Naive thymus-derived CD4-positive, alpha-beta T cell (primary cell): ENCODE measurements at places on chromosomes 7 and 10. TPM values are rescaled to one million over a fixed set of nuclear protein-coding genes. Genes with fewer than 3 reads are reported as not detected.

Gene GLI3
- total RNA-seq: not detected in 2 replicates

Gene ANXA8L1
- total RNA-seq: 0.13 and 0.29 TPM in 2 replicates

Gene VAX1
- total RNA-seq: not detected

Gene PDE1C
- 0.21 TPM for total RNA-seq

DNA sequence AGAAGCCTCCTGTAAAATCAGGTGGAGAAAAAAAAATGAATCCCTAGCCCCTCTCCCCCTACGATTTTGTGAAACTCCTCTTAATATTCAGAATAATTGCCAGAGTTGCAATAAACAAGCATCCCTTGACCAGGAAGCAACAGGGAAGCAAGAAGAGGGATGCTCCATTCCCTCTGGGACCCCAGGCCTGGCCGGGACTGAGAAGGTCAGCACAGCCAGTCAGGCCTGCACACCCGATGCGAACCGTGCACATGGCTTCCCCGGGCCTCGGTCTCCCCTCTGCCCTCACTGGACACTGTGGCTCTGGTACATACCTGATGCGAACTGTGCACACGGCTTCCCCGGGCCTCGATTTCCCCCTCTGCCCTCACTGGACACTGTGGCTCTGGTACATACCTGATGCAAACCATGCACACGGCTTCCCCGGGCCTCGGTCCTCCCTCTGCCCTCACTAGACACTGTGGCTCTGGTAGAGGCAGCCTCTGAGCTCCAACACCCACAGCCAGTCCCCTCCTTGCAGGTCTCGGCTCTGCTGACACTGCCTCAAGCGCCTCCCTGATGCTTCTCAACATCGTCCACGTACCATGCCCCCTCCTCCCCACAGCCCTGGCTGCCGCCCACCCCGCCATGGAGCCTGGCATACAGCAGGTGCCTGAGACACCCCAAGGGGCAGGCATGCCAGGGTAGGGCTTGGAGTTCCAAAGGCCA is 138.6 kb downstream of the DIP2C start:
- H3K4me1 ChIP-seq: no peaks in the 10 kb centered on the region
- no peak overlapping the region for H3K4me3 ChIP-seq
- H3K27me3 ChIP-seq: no peaks in the 10 kb centered on the region
- H3K36me3 ChIP-seq: no peaks in the 10 kb centered on the region

DNA sequence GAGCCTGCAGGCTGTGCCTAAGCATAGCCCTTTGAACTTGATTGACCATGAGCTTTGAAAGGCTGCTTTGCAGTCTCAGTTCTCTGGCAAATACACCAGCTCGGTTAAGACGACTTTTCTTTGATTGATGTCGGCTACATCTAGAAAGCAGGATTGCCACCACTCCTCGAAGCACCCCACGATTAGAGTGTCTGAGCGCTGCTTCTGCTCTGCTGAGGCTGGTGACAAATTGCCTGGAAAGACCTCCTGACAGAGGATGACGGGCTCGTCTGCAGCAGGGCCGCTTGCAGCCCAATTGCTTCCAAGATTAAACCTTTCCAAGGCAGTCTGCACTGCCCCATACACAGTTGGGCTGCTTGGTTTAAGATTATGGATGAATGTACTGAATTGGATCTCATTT is 182.0 kb downstream of the CUX1 start:
- no peak overlapping the region for H3K4me3 ChIP-seq
- DNase-seq: no peak
- no peaks in the 10 kb centered on the region for H3K27me3 ChIP-seq
- no peaks in the 10 kb centered on the region for H3K4me1 ChIP-seq

DNA sequence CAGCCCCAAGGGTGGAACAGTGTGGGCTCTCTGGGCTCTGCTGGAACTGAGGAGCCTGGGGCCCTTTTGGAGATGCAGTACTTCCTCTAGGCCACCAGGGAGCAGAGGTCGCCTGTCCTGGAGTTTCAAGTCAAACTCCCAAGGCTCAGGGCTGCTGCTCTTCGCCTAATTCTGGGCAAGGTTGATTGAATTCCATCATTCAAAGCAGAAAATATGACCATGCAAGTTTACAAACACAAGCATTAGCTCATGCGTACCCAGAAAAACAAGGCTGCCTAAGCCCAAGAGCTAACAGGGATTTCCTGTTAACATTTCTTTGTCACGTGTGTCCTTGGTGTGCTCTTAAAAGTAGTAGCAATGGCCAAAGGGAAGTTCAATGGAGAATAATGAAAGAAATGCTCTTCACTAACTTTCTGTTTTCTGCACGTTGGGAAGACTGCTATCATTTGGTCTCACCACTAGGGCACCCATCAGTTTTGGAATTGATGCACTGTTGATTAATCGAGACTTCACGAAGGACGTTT is 20.1 kb downstream of the LDB3 start:
- no peak overlapping the region for H3K27ac ChIP-seq
- no peaks in the 10 kb centered on the region for H3K4me1 ChIP-seq
- no peak overlapping the region for H3K4me3 ChIP-seq
- no peaks in the 10 kb centered on the region for H3K36me3 ChIP-seq
- peak; percentile 47 for DNase-seq

DNA sequence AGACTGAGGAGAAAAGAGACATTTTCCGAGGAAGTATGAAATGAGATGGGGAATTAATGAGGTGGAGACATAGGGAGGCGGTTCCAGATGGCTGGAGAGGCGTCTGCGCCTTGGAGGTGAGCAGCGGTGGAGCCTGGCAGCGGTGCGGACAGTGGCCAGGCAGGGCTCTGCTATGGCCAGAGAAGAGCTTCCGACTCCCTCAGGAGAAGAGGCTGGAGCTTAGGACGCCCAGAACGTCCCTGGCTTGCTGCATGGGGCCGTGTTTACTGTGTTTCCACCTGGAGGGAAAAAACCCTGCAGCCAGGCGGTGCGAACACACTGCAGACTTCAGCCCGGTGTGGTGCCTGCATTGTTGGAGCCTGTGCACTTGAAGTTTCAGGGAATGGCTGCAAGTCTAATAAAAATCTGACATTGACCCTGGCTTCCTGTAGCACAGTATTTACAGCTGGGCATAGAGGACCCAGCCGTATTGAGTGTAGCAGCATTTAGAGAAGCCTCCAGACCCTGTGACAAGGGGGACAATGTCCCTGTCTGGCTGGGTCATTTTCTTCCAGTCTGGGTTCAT is 447.1 kb upstream of the MKI67 start:
- H3K27me3 ChIP-seq: no peaks in the 10 kb centered on the region
- H3K4me3 ChIP-seq: no peak overlapping the region
- no peak overlapping the region for H3K27ac ChIP-seq

GRCh38 chr7:30705008-30705407 is 22.8 kb upstream of the CRHR2 start:
- no peak overlapping the region for H3K27ac ChIP-seq
- no peaks in the 10 kb centered on the region for H3K36me3 ChIP-seq
- no peaks in the 10 kb centered on the region for H3K27me3 ChIP-seq
- no peak overlapping the region for H3K4me3 ChIP-seq
- no peaks in the 10 kb centered on the region for H3K4me1 ChIP-seq

- no peaks in the 10 kb centered on the region for H3K4me1 ChIP-seq
- H3K4me3 ChIP-seq: no peak overlapping the region
- H3K27me3 ChIP-seq: no peaks in the 10 kb centered on the region
- no peak overlapping the region for H3K27ac ChIP-seq
- DNase-seq: no peak
Observed at GRCh38 chr7:123230147-123230546, 30.4 kb upstream of the SLC13A1 start.

DNA sequence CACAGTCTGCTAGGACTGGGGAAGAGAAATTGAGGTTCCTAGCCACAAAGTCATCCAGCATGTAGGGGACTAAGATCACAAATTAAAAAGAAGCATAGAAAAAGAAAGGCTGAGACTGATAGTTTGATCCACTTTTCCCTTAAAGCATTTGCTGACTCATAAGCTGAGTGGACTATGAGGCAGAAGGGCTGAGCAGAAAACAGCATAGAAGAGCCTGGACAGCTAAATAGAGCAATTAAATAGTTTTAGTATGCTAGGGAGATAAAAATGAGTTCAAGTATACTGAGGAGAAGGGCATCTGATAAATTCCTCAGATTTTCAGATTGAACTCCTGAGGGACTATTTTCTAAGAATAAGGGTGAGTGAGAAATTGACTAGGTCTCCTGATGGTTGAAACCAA is 155.9 kb upstream of the EGR2 start:
- no peak overlapping the region for H3K27ac ChIP-seq
- no peaks in the 10 kb centered on the region for H3K27me3 ChIP-seq

DNA sequence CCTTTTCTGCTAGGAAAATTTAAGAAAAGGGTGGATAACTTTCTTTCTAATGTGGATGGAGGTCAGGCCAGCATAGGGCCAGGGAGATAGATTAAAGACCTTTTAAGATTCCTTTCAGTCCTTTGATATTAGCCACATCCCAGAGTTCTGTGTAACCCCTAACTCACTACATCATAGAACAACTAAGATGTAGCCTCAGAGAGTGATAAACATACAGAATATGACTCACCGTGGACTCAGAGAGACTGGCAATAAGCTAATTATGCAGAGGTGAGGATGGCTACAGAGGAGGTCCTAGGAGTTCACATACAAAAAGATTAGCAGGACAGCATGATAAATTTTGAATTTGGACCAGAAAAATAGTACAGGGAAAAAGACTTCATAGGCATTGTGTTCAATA is 141.0 kb downstream of the AOAH start:
- no peak overlapping the region for H3K27ac ChIP-seq
- DNase-seq: no peak
- H3K4me3 ChIP-seq: no peak overlapping the region
- H3K4me1 ChIP-seq: no peaks in the 10 kb centered on the region

GRCh38 chr10:71980181-71981014 is 16.2 kb downstream of the CHST3 start:
- H3K4me3 ChIP-seq: no peak overlapping the region
- no peaks in the 10 kb centered on the region for H3K4me1 ChIP-seq

DNA sequence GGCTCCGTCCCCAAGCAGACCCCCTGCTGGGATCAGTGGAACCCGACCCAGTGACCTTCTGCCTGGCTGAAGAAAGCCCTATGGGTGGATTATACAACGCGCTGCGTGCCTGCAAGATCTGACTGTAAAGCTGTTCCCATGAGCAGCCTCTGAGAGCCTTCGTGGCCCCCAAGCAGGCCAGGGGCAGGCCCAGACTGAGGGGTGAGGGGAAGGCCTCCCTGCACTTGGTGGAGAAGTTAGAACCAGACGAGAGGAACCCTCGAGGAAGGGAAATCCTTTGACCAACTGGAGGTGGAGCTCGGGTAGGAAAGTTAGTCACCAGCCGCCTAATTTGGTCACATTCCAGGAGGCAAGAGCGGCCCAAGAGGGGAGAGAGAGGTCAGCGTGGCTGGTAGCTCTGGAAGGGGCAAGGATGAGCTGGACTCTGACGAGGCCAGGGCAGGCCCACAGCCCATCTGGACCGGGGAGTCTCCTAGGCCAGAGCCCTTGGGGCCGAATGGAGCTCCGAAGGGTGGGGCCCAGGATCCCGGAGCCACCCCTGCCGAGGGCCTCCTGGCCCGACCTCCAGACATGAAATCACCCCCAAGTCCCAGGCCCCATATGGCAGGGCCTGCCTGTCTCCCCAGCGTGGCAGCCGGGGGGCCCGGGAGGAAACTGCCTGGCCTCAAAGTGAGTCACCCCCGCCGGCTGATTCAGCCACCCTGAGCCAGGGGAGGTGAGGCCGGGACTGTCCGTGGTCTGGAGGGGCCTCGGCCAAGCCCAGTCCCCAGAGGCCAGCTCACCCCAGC is 23.3 kb upstream of the PDGFA start:
- no peak overlapping the region for H3K4me3 ChIP-seq
- H3K4me1 ChIP-seq: no peaks in the 10 kb centered on the region
- H3K27me3 ChIP-seq: no peaks in the 10 kb centered on the region

GRCh38 chr10:681670-682318 is 7.7 kb downstream of the DIP2C start:
- H3K4me1 ChIP-seq: no peaks in the 10 kb centered on the region
- no peaks in the 10 kb centered on the region for H3K27me3 ChIP-seq
- no peak for DNase-seq
- H3K27ac ChIP-seq: no peak overlapping the region

DNA sequence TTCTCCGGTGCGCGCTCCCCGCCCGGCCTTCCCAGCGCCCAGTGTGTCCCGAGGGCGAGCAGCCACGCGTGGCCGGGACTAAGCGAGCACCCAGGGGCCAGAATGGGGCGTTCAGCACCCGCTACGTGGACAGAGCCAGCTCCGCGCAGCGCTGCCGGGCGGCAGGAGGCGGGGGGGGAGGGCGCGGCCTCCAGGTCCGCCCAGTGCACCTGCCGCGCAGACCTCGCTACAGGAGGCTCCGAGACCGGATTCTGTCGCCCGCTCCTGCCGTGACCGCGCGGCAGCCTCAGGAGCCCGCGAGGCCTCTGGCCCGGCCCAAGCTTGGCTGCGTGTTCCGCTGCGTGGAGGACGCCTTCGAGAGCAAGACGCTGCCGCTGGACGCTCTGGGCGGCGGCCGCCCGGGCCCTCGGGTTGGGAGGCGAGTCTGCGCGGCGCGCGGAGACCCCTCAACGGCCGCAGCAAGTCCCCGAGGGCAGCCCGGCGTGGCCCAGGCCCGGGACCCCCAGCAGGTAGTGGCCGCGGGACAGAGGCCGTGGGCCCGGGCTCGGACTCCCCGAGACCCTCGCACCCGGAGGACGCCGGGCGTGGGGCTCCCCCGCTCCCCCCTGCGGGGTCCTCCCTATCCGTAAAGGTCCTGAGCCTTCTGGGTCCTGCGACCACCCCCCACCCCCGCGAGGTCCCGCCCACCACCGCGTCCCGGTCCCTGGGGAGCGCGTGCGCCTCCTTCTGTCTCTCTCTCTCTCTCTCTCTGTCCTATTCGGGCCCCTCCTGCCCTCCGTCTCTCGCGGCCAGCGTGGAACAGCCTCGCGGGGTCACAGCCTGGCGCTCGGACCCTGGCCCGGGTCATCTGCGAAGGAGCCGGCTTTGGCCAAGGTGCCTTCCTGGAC is 904 bp upstream of the DPYSL4 start:
- no peaks in the 10 kb centered on the region for H3K27me3 ChIP-seq
- no peaks in the 10 kb centered on the region for H3K4me1 ChIP-seq
- DNase-seq: peak; percentile 57
- H3K4me3 ChIP-seq: peak overlapping the region; percentile 27

DNA sequence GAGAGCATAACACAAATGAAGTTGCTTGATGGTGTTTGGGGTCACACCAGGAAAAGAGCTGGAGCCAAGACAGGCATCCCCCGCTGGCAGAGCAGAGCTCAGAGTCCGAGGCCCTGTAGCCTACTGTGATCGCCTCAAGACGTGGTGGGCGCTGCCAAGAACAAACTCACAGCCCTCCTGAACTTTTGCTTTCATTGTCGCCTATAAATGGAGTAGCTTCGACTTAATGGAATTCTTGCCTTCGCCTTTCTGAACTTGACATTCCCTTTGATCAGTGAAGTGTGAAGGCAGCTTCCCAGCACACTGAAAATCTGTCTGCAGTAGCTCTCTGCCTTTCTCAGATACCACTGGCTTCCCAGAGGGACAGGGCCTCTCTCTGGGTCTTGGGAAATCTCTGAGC is 21.3 kb downstream of the CPXM2 start:
- no peaks in the 10 kb centered on the region for H3K27me3 ChIP-seq
- no peaks in the 10 kb centered on the region for H3K4me1 ChIP-seq
- no peaks in the 10 kb centered on the region for H3K36me3 ChIP-seq
- no peak for DNase-seq
- H3K4me3 ChIP-seq: no peak overlapping the region
- no peak overlapping the region for H3K27ac ChIP-seq

GRCh38 chr7:152351168-152351567 is 84.6 kb downstream of the KMT2C start:
- no peak for DNase-seq
- no peaks in the 10 kb centered on the region for H3K4me1 ChIP-seq
- peaks cover 51% of the 10 kb centered on the region for H3K36me3 ChIP-seq
- H3K27ac ChIP-seq: no peak overlapping the region
